ENCODE measurements at places on chromosomes 16 and 17. TPM values are rescaled to one million over a fixed set of nuclear protein-coding genes. Genes with fewer than 3 reads are reported as not detected.

GRCh38 chr17:51097708-51098446 is 22.8 kb downstream of the SPAG9 start:
- H3K27ac ChIP-seq, result no peak overlapping the region
- H3K36me3 ChIP-seq, result no peaks in the 10 kb centered on the region
- no peaks in the 10 kb centered on the region for H3K27me3 ChIP-seq
- no peaks in the 10 kb centered on the region for H3K4me1 ChIP-seq
- H3K4me3 ChIP-seq, result no peak overlapping the region

Gene HCRT
- total RNA-seq, result not detected

- peak overlapping the region; percentile 98 for H3K27ac ChIP-seq
- no peaks in the 10 kb centered on the region for H3K36me3 ChIP-seq
- peaks cover 8% of the 10 kb centered on the region for H3K4me1 ChIP-seq
These were observed 5.5 kb downstream of the SEC14L1 start for GRCh38 chr17:77146246-77146632.

DNA sequence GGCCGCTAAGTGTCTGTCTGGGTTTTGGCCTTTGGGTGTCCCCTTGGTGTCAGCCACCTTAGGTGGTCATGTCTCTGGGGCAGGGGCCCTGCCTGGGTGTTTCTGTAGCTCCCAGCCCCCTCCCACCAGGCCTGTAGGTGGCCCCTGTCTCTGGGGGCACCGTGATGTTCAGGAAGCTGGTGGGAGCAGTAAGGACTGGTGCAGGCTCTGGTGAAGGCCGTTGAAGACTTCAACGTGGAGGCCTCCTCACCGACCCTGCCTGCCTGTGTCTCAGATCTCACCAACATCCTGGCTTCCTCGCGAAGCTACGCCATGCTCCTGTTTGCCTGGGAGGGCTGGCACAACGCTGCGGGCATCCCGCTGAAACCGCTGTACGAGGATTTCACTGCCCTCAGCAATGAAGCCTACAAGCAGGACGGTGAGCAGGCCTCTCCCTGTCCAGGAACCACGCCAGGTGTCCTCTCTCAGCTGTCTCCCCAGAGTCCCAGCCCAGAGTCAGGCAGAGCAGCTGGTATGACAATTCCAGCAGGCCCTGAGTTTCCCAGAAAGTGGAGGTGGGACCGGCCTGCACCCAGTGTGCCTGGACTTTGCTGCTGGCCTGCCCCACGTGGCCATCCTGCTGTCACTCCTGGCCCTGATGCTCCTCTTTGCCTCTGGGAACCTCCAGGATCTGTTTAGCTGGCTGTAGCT is 2.8 kb downstream of the ACE start:
- no peak overlapping the region for H3K4me3 ChIP-seq
- H3K27me3 ChIP-seq, result no peaks in the 10 kb centered on the region
- no peak overlapping the region for H3K27ac ChIP-seq
- no peak for DNase-seq

GRCh38 chr17:44074231-44074910 is 3.8 kb downstream of the G6PC3 start:
- H3K27ac ChIP-seq, result no peak overlapping the region
- H3K27me3 ChIP-seq, result no peaks in the 10 kb centered on the region
- H3K4me3 ChIP-seq, result no peak overlapping the region
- DNase-seq, result no peak
- peaks cover 36% of the 10 kb centered on the region for H3K4me1 ChIP-seq
- H3K36me3 ChIP-seq, result no peaks in the 10 kb centered on the region

Gene CCDC102A
- 26.8 TPM for total RNA-seq

GRCh38 chr16:69619514-69619913 is 53.7 kb downstream of the NFAT5 start:
- no peak overlapping the region for H3K4me3 ChIP-seq
- H3K27ac ChIP-seq, result no peak overlapping the region
- no peaks in the 10 kb centered on the region for H3K36me3 ChIP-seq
- H3K4me1 ChIP-seq, result no peaks in the 10 kb centered on the region
- no peak for DNase-seq

Gene LGALS9
- 7.2 TPM for total RNA-seq

Gene FSCN2
- total RNA-seq, result 5.6 TPM

GRCh38 chr16:14338236-14338635 is 267.1 kb downstream of the MRTFB start:
- no peaks in the 10 kb centered on the region for H3K27me3 ChIP-seq
- no peaks in the 10 kb centered on the region for H3K36me3 ChIP-seq
- H3K4me1 ChIP-seq, result no peaks in the 10 kb centered on the region
- no peak overlapping the region for H3K4me3 ChIP-seq

Gene MFSD6L
- 1.9 TPM for total RNA-seq

DNA sequence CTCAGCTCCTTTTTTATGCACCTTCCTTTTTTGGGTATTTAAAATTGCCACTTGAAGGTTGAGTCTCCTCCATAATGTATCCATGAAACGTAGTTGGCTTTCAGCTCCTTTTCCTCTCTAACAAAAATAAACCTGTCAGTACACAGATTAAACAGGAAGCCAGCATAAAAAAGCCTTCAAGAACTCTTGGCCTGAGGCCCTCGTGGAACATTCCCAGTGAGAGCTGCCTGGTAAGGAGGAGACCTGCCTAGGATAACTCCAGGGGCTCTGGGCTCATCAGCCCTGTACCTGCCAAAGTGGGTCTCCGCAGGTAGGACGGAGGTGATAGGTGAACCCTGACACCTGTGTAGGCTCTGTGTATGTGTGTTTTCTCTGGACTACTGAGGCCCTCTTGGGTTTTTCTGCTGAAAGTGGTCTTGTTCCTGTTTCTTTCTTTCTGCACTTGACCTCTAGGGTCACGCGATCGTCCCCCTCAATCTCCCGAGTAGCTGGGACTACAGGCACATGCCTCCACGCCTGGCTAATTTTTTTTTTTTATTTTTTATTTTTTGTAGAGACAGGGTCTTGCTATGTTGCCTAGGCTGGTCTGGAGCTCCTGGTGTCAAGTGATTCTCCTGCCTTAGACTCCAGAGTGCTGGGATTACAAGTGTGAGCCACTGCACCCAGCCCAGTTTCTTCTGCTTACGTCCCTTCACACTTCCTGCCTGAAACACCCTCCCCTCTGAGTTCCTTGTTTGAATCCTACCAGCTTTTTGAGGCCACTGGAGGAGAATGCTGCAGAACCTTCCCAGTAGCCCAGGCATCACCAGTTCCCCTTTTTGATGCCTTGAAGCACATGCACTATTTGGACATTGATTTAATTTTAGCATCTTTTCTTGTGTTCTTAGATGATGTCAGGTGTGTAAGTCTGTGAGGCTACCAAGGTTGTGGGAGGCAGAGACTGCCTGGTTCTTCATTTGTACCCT is 9.8 kb downstream of the PGS1 start:
- H3K36me3 ChIP-seq, result no peaks in the 10 kb centered on the region
- peak; percentile 78 for DNase-seq
- no peak overlapping the region for H3K4me3 ChIP-seq
- peaks cover 11% of the 10 kb centered on the region for H3K4me1 ChIP-seq
- no peaks in the 10 kb centered on the region for H3K27me3 ChIP-seq
- H3K27ac ChIP-seq, result peak overlapping the region; percentile 67

Gene GUCY2D
- total RNA-seq, result 1.8 TPM

GRCh38 chr16:60582528-60582927 is 1453.7 kb downstream of the CDH8 start:
- DNase-seq, result no peak
- H3K4me3 ChIP-seq, result no peak overlapping the region
- H3K36me3 ChIP-seq, result no peaks in the 10 kb centered on the region
- H3K27me3 ChIP-seq, result no peaks in the 10 kb centered on the region
- H3K4me1 ChIP-seq, result no peaks in the 10 kb centered on the region
- no peak overlapping the region for H3K27ac ChIP-seq

Gene ACE
- total RNA-seq, result 54.6 TPM

GRCh38 chr16:87052506-87052905 is 264.7 kb downstream of the C16orf95 start:
- no peaks in the 10 kb centered on the region for H3K4me1 ChIP-seq
- H3K27me3 ChIP-seq, result peaks cover 13% of the 10 kb centered on the region
- no peak for DNase-seq
- no peak overlapping the region for H3K4me3 ChIP-seq

- no peak overlapping the region for H3K27ac ChIP-seq
- H3K4me3 ChIP-seq, result no peak overlapping the region
- H3K36me3 ChIP-seq, result no peaks in the 10 kb centered on the region
- peaks cover 11% of the 10 kb centered on the region for H3K4me1 ChIP-seq
- DNase-seq, result no peak
These were observed 13.2 kb downstream of the SDK2 start for GRCh38 chr17:73630965-73631595.

GRCh38 chr17:30196504-30196903 is 39.0 kb downstream of the SLC6A4 start:
- no peaks in the 10 kb centered on the region for H3K27me3 ChIP-seq
- H3K36me3 ChIP-seq, result no peaks in the 10 kb centered on the region
- H3K4me1 ChIP-seq, result no peaks in the 10 kb centered on the region
- no peak overlapping the region for H3K4me3 ChIP-seq
- DNase-seq, result no peak

DNA sequence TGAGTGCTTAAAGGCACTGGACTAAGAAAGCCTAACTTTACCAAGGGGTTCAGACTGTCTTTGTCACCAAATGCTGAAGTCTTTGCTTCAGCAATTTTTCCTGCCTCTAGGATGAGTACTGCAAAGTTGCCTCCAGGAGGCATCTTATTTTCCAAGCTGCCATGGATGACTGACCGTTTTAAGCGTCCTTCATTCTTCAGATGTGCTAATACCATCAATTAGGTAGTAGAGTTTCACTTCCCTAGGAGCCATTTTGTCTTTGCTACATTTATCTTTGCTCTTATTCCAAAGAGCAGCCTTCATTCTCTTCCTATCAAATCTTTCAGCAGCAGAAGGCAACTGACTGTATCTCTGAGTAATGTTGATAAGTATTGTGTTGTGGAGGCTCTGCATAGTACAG is 440.1 kb downstream of the CDH13 start:
- H3K36me3 ChIP-seq, result no peaks in the 10 kb centered on the region
- H3K27ac ChIP-seq, result no peak overlapping the region
- H3K27me3 ChIP-seq, result no peaks in the 10 kb centered on the region
- no peak overlapping the region for H3K4me3 ChIP-seq
- no peak for DNase-seq

Gene SLFN14
- total RNA-seq, result not detected

DNA sequence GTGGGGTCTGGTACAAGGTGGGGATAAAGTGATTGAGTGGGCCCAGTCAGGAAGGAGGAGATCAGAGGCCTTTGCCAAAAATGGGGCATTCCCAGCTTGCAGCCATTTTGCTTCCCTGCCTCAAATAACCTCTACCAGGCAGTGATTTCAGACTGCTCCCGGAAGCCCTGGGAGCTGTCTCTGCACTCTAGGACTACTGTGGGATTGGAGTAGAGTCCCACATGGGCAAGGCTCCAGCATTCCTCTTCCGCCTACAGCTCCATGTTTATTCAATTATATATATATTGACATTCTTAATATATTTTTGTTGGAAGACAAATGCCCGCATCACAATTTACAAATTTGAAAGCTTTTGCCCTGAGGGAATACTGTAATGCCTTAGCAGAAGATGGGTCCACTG is 13.5 kb downstream of the SUPT6H start:
- peaks cover 49% of the 10 kb centered on the region for H3K36me3 ChIP-seq
- no peaks in the 10 kb centered on the region for H3K4me1 ChIP-seq
- H3K27ac ChIP-seq, result no peak overlapping the region
- H3K27me3 ChIP-seq, result no peaks in the 10 kb centered on the region
- no peak overlapping the region for H3K4me3 ChIP-seq
- DNase-seq, result no peak

GRCh38 chr17:3973495-3974137 is 9.4 kb upstream of the ATP2A3 start:
- no peak overlapping the region for H3K27ac ChIP-seq
- H3K36me3 ChIP-seq, result no peaks in the 10 kb centered on the region
- no peaks in the 10 kb centered on the region for H3K27me3 ChIP-seq
- H3K4me1 ChIP-seq, result peaks cover 11% of the 10 kb centered on the region
- no peak overlapping the region for H3K4me3 ChIP-seq

Gene NTN1
- total RNA-seq, result 9.2 TPM

- no peak for DNase-seq
- H3K27ac ChIP-seq, result no peak overlapping the region
- H3K27me3 ChIP-seq, result no peaks in the 10 kb centered on the region
- H3K4me1 ChIP-seq, result no peaks in the 10 kb centered on the region
- H3K36me3 ChIP-seq, result no peaks in the 10 kb centered on the region
These were observed 183.9 kb upstream of the HSBP1 start for GRCh38 chr16:83623892-83624291.

Gene NXPH3
- 15.5 TPM for total RNA-seq

DNA sequence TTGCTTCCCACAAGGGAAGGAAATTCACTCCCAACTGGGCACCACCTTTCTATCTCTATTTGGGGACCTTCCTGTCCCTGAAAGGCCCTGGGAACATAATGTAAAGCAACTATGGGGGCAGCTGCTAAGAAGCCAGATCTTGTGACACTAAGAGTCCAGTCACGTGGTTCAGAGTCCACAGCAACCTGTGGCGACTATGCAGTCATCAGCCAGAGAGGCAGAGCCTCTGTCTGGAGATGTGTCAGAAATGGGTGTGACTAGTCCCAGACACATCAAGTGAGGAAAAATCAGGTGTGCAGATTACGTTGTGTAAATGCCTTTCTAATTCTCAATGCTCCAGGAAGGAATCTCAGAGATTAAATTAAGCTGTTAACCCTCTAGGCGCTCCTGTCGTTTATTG is 26.6 kb upstream of the SKAP1 start:
- no peak for DNase-seq
- no peaks in the 10 kb centered on the region for H3K4me1 ChIP-seq
- no peak overlapping the region for H3K27ac ChIP-seq
- no peak overlapping the region for H3K4me3 ChIP-seq
- no peaks in the 10 kb centered on the region for H3K36me3 ChIP-seq

Gene KLHL10
- total RNA-seq, result 6.5 TPM

GRCh38 chr17:15092762-15093161 is 172.4 kb downstream of the PMP22 start:
- H3K4me3 ChIP-seq, result no peak overlapping the region
- DNase-seq, result no peak
- no peaks in the 10 kb centered on the region for H3K4me1 ChIP-seq

DNA sequence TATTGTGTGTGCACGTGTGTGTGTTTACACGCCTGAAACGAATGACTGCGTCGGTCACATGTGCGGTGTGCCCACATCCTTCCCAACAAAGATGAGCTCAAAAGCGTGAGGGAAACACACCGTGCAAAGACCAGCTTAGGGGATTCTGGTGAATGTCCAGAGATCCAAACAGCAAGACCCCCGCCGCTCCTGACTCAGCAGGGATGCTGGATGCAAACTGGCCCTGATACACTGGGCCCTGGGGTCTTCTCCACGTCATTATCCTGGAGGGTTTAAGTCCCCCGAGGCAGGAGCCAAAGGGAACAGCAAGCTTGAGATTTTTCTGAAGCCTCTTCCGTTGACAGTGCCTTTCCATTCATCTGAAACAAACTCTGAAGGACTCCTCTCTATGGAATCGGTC is 59.2 kb downstream of the TBC1D16 start:
- no peak overlapping the region for H3K27ac ChIP-seq
- DNase-seq, result no peak
- H3K36me3 ChIP-seq, result peaks cover 3% of the 10 kb centered on the region
- no peak overlapping the region for H3K4me3 ChIP-seq
- H3K4me1 ChIP-seq, result peaks cover 12% of the 10 kb centered on the region

All from prostate gland (tissue), 2 donors.